Inflammatory macrophage treated with lipopolysaccharide for 1 hour (primary cell): ENCODE measurements at places on chromosomes 1 and 21.

- DNase-seq = peak; percentile 23
Measured at GRCh38 chr1:45340816-45341466, 701 bp upstream of the MUTYH start.

- DNase-seq = peak; percentile 95
Measured at GRCh38 chr1:39110325-39110851, 84.2 kb downstream of the NDUFS5 start.

DNA sequence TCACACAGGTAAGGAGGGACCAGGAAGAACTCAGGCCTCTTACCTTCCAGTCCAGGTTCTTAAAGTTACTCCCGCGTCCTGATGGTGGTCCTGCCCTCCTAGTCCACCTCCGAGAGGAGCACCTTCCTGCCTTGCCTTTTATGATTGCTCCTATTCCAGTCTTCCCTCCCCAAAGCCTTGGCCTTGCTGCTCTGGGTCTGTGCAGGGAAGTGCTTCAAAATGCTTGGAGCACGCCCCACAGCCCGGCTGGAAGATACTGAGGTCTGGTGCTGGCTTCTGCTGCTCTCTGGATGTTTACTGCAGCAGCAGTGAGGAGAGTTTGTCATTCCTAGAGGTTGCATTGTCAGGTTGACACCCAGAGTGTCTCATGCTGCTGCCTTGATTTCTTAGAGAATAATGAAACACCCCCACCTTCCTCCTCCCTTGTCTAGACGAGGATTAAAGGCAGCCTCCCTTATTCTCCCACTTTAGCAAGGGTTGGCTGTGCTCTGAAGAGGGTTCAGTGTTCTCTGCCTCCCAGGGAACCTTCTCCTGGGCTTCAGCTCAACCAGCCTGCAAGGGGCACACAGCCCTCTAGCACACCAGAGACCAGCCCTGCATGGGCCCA lies 142.2 kb upstream of the CACNA1E start:
- DNase-seq = no peak

DNA sequence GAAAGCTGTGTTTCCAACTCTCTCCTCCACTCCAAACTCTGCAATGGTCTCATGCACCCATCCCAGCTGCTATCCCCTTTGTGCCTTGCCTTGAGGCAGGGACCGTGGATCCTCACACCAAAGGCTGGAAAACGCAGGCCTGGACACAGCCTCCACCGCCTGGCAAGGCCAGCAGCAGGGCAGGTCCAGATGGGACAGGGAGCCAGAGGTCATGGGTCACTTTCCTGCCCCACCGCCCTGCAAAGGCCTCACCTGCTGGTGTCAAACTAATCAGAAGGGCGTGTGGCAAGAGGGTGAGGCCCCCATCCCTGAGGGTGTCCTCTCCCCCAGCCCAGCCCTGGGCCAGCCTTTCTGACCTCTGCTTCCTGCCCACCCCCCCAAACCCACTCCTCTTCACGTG lies 106.3 kb downstream of the PAX7 start:
- no peak for DNase-seq

- no peak for DNase-seq
Measured at GRCh38 chr1:109885589-109885988, 25.1 kb upstream of the CSF1 start.
